ENCODE measurements at places on chromosomes 5 and 9.

DNA sequence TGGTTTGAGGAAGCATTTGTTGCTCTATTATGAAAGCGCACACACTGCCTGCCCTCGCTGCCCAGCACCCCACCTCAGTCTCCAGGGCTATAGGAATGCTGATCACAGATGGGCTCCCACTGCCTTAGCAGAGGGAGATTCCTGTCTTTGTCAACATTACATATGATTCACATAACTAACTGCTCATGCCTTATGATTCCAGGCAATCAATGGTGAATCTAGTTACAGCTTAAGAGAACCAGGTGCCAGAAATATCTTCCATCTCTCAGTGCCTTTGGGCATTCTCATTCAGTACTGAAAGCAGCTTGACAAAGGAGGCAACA is 458.9 kb upstream of the C9orf72 start:
- H3K27ac ChIP-seq: no peak overlapping the region
- no peak overlapping the region for H3K4me3 ChIP-seq
- peaks cover 33% of the 10 kb centered on the region for H3K4me1 ChIP-seq
- DNase-seq: no peak
- no peaks in the 10 kb centered on the region for H3K27me3 ChIP-seq
- no peaks in the 10 kb centered on the region for H3K36me3 ChIP-seq

- H3K27me3 ChIP-seq: no peaks in the 10 kb centered on the region
- H3K27ac ChIP-seq: no peak overlapping the region
Observed at GRCh38 chr5:173880306-173880985, 7.7 kb upstream of the CPEB4 start.

- no peak overlapping the region for H3K27ac ChIP-seq
- no peaks in the 10 kb centered on the region for H3K36me3 ChIP-seq
- H3K27me3 ChIP-seq: no peaks in the 10 kb centered on the region
- DNase-seq: no peak
Observed at GRCh38 chr5:81907012-81907635, 64.7 kb upstream of the ATG10 start.

GRCh38 chr9:12816656-12817101 is 41.9 kb downstream of the LURAP1L start:
- peaks cover 5% of the 10 kb centered on the region for H3K36me3 ChIP-seq
- DNase-seq: no peak
- H3K4me3 ChIP-seq: no peak overlapping the region

DNA sequence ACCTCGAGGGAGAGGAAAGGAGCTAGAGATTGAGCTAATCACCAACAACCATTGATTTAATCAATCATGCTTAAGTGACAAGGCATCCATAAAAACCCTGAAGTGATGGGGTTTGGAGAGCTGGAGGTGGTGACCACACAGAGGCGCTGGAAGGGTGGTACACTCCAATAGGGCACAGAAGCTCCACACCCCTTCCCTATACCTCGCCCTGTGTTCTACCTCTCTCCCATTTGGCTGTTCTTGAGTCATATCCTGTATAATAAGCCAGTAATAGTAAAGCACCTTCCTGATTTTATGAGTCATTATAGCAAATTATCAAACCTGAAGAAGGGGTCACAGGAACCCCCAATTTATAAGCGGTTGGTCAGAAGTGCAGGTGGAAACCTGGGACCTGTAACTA is 18.3 kb downstream of the ACTL7B start:
- H3K27ac ChIP-seq: no peak overlapping the region
- H3K4me3 ChIP-seq: no peak overlapping the region
- no peaks in the 10 kb centered on the region for H3K36me3 ChIP-seq
- H3K4me1 ChIP-seq: no peaks in the 10 kb centered on the region
- no peaks in the 10 kb centered on the region for H3K27me3 ChIP-seq

DNA sequence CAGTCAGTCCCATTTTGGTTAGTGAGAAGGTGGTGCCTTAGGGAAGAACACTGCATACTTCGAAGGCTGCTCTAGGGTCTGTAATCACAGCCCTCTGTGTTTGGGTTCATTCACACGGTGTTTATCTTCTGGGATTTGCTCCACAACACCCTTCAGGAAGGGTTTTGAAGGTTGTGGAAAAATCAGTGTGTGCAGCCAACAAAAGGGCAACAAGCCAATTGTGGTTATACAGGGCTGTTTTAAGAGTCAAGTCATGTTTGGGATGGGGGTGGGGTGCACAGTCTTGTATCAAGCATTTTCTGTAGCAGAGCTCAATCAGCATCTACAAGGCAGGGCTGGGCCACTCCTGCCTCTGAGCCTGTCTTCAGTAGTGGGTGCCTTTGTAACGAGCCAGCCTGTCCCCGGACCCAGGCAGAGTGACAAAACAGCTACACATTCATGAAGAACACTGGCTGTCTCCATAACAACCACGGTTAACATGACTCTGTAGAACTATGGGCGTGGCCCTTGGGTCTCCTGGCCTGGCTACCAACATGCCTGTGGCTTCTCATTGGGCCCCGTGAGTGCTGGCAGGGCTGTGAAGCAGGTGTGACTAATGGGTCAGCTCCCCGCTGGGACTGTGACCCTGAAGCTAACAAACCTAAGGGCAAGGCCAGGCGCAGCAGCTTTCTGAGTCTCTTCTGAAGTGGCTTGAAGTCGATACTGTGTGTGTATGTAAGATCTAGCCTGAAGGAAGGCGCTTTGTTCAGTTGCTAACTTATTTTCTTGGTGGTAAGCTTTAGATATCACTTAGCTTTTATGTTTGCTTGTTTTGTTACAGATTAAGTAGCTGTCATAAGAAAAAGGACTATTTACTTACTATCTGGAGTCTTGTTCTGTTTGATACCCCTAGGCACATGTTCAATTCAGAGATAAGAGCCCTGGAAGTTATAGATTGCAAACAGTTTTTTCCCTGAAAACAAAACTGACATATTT is 27.9 kb upstream of the GOLM1 start:
- H3K4me3 ChIP-seq: peak overlapping the region; percentile 2
- peak overlapping the region; percentile 85 for H3K27ac ChIP-seq
- H3K36me3 ChIP-seq: no peaks in the 10 kb centered on the region
- peaks cover under 1% of the 10 kb centered on the region for H3K27me3 ChIP-seq
- DNase-seq: peak; percentile 72
- peaks cover 19% of the 10 kb centered on the region for H3K4me1 ChIP-seq

- H3K36me3 ChIP-seq: peaks cover 20% of the 10 kb centered on the region
- H3K4me3 ChIP-seq: no peak overlapping the region
- H3K4me1 ChIP-seq: peaks cover 23% of the 10 kb centered on the region
- H3K27me3 ChIP-seq: peaks cover 1% of the 10 kb centered on the region
Observed at GRCh38 chr5:10735569-10736276, 25.3 kb downstream of the DAP start.

GRCh38 chr9:116646661-116647514 is 40.2 kb upstream of the TRIM32 start:
- DNase-seq: no peak
- H3K4me3 ChIP-seq: no peak overlapping the region
- H3K4me1 ChIP-seq: no peaks in the 10 kb centered on the region
- peaks cover 8% of the 10 kb centered on the region for H3K27me3 ChIP-seq
- H3K36me3 ChIP-seq: no peaks in the 10 kb centered on the region

DNA sequence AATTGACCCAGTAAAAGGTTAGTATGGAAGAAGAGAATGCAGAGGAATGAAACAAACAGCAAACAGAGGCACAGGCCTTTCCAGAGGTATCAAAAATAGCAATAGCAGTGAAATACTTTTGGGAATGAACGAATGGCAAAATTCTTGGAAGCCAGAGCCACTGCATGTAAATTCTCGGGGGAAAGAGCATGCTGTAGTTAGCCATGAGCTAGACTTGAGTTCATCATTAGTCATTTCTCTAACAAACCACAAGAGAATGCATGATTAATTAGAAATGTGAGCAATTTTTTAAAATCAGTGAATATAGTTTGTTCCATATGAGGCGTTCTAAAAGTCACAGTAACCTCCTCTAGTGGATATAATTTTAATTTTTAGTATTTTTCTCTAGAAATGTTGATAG is 170.3 kb upstream of the PRR16 start:
- no peak overlapping the region for H3K4me3 ChIP-seq
- no peaks in the 10 kb centered on the region for H3K27me3 ChIP-seq
- no peaks in the 10 kb centered on the region for H3K36me3 ChIP-seq

- peaks cover 24% of the 10 kb centered on the region for H3K4me1 ChIP-seq
- H3K4me3 ChIP-seq: peak overlapping the region; percentile 18
- peak overlapping the region; percentile 69 for H3K27ac ChIP-seq
- H3K27me3 ChIP-seq: no peaks in the 10 kb centered on the region
- no peak for DNase-seq
- no peaks in the 10 kb centered on the region for H3K36me3 ChIP-seq
Observed at GRCh38 chr5:53882676-53883031, 322.2 kb downstream of the NDUFS4 start.

- H3K36me3 ChIP-seq: no peaks in the 10 kb centered on the region
- no peak overlapping the region for H3K27ac ChIP-seq
- no peak for DNase-seq
Observed at GRCh38 chr5:18483451-18483850, 849.2 kb downstream of the TAF11L14 start.

GRCh38 chr9:107907715-107908114 is 418.1 kb upstream of the KLF4 start:
- H3K27ac ChIP-seq: no peak overlapping the region
- peaks cover under 1% of the 10 kb centered on the region for H3K36me3 ChIP-seq
- peaks cover 2% of the 10 kb centered on the region for H3K27me3 ChIP-seq
- DNase-seq: no peak
- peaks cover 15% of the 10 kb centered on the region for H3K4me1 ChIP-seq
- no peak overlapping the region for H3K4me3 ChIP-seq

DNA sequence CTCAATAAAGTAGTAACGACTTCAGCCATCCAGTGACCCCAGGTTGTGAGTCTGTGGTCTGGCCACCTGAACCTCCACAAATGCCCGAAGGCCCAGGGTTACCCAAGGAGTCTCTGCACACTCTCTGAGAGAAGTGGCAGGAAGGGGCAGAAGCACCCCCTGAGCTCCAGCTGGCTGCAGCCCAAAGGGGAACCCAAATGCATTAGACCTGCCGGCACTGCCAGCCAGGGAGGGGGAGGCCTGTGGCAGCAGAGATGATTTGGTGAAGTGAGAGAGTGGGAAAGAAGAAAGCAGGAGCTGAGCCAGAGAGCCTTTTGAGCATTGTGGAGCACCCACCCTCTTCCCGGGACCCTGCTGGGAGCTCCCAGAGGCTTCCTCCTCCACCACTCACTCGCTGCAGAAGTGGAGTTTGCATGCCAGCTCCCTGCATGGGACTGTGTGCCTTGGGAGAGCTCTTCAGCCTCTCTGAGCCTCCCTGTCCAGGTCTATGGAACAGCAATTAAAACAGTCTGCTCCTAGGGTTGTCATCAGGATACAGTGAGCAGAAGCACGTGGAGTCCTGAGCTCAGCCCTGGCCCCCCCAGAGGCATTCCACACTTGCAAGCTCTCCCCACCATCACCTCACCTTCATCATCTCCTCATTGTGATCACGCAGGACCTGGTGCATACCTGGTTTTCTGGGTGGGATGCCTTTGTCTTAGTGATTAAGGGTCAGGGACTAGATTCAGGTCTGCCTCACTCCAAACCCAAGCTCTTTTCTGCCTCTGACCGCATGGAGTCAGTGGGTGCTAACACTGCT is 13.8 kb upstream of the ANGPTL2 start:
- H3K27me3 ChIP-seq: peaks cover 6% of the 10 kb centered on the region
- peaks cover 49% of the 10 kb centered on the region for H3K4me1 ChIP-seq
- no peak overlapping the region for H3K4me3 ChIP-seq
- peaks cover 4% of the 10 kb centered on the region for H3K36me3 ChIP-seq

DNA sequence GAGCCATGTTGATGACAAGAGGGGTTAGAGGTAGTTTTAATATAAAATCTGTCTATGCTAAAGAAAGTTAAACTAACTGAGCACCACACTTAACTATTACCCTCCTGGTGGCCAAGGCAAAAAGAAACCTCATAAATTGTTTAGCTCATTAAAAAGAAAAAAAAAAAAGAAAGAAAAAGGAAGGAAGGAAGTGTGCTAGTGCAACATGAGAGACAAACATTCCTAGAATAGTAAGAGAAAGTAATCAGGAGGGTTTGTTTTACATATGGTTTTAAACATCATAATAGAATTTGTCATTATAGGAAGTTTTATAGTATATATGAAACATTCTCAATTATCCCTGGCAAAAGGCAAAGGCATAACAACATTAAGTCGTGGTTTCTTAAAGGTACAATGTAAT is 152.3 kb downstream of the SNX18 start:
- H3K27me3 ChIP-seq: peaks cover 12% of the 10 kb centered on the region
- H3K36me3 ChIP-seq: peaks cover 30% of the 10 kb centered on the region
- peak overlapping the region; percentile 20 for H3K4me3 ChIP-seq

- no peak for DNase-seq
- no peak overlapping the region for H3K4me3 ChIP-seq
- peaks cover 6% of the 10 kb centered on the region for H3K36me3 ChIP-seq
- H3K27ac ChIP-seq: no peak overlapping the region
Observed at GRCh38 chr5:108233617-108234155, 148.2 kb downstream of the FBXL17 start.

DNA sequence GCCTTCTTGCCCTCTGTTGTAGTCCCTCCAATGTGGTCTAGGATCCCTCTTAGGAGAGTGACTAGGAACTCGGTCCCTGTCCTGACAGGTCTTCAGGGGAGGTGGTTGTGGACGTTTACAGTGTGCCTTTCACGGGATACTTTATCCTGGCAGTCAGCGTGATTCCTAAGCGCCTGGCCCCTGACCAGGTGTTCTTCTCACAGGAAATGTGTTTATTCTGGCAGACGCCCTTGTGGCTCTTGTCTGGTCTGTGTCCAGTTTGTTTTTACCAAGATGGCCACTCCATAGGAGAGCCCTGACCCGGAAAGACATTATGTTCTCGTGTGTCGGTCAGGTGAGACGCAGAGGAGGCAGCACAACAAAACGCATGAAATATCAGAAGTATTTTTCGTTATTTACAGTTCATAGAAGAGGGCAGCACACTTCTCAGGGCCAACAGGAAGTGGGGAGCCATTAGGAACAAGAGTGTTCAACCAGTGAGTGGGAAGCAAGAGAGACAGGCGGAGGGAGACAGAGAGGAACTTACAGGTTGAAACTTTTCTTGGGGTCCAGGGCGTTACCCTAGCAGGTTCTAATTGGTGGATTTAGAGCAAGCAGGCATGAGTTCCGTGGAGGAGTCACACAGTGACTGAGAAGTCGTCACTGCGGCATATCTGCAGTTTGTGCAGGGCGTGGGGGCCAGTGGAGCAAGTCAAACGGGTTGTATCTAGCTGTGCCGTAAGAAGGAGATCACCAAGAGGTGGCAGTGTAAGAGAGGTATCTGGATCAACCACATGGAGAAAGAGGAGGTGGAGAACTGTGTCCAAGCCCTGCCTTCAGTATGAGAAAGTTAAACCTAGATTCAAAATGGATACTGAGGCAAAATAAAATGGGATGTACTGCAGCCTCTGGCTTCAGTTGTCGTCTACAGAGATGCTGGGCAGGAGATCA is 412.9 kb downstream of the ZSWIM6 start:
- H3K4me3 ChIP-seq: no peak overlapping the region
- peaks cover 3% of the 10 kb centered on the region for H3K4me1 ChIP-seq
- DNase-seq: no peak
- no peak overlapping the region for H3K27ac ChIP-seq
- H3K27me3 ChIP-seq: peaks cover 2% of the 10 kb centered on the region
- peaks cover 5% of the 10 kb centered on the region for H3K36me3 ChIP-seq

- no peak overlapping the region for H3K4me3 ChIP-seq
- DNase-seq: no peak
- H3K27ac ChIP-seq: no peak overlapping the region
- H3K4me1 ChIP-seq: no peaks in the 10 kb centered on the region
- peaks cover 4% of the 10 kb centered on the region for H3K27me3 ChIP-seq
Observed at GRCh38 chr5:141439411-141440141, 9.3 kb downstream of the PCDHGA12 start.

All from glutamatergic neuron (in vitro differentiated cells).